ENCODE measurements at places on chromosomes 12 and 14.

GRCh38 chr14:93648440-93649168, 139.7 kb downstream of the PRIMA1 start:
- no peak for DNase-seq

- no peak for DNase-seq
Observed at GRCh38 chr12:80838024-80838658, 99.6 kb downstream of the LIN7A start.

DNA sequence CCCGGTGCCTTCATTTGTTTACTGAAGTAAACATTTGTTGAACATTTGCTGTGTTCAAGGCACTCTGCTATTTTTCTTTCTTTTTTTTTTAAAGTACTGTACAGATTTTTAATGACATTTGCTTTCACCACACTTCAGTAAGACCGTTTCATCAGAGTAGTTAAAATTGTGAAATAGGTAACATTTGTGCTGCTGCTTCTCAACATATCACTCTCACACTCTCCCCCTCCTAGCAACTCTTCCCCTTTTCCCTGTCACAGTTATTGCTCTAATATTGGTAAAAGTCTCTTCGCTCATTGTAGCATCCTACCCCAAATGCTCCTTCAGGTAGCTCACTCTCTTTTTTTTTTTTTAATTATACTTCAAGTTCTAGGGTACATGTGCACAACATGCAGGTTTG, 49.6 kb downstream of the SRGAP1 start:
- DNase-seq: no peak

- DNase-seq: no peak
Observed at GRCh38 chr12:55220725-55221124, at the start of gene OR10A7. Gene OR10A7 (plus strand): TSS chr12:55221025. CDS start chr12:55221025, 0 bp downstream.

DNA sequence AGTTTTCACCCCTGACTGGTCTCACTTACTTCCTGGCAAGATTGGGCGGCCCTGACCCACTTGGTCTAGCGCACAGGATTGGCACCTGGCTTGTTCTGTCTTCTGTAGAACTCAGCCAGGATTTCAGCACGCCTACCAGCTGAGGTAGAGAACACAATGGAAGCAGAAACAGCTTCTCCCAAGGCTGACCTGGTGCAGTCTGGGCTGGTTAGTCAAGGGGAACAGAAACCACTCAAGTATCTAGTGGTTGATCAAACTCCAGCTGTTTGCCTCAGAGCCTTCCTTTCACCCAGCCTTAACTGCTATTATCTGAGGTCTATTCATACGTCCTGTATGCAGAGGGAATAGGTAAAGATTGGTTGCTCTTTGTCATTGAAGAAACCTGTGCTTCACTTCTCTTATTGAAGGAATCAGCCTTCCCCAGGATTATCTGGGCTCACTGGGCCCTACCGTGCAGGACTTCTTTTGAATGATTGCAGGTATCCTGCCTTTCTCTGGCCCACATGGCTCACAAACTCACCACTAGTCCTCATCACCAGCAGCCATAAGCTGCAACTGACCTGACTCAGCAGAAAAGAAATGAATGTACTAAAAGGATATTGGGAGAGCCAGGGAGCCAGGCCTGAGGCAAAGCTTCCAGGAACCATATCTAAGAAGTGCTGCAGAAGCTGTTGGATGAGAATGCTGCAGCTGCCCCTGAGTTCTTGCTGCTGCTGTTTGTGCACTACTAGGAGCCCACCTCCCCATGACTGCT, 2.5 kb upstream of the PLEKHD1 start:
- no peak for DNase-seq

- DNase-seq: no peak
Observed at GRCh38 chr14:64117671-64118402, 176.3 kb downstream of the ESR2 start.

DNA sequence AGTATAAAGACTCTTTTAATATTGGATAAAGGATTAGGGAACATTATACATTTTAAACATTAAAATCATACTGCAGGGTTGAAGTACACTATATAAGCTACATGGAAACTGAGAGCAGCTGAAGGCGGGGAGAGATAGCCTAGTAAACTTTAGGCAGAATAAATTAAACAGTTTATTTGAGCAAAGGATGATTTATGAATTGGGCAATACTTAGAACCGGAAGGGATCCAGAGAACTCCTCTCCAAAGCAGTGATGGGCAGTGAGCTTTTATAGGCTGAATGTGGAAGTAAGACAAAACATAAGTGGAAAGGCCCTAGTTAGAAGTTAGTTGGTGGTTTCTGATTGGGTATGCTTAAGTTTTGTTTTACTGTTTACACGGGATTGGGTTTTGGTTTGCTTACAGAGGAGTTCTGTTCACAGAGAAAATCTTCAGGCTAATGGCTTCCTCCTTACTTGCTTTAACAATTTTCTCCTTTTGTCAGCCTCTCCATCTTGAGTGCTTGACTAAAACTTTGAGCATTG, 18.9 kb downstream of the LEMD3 start:
- no peak for DNase-seq

- DNase-seq: no peak
Observed at GRCh38 chr14:68958553-68958952, 20.5 kb downstream of the ACTN1 start.

GRCh38 chr12:91191513-91192111, 9.0 kb upstream of the DCN start:
- DNase-seq: no peak

DNA sequence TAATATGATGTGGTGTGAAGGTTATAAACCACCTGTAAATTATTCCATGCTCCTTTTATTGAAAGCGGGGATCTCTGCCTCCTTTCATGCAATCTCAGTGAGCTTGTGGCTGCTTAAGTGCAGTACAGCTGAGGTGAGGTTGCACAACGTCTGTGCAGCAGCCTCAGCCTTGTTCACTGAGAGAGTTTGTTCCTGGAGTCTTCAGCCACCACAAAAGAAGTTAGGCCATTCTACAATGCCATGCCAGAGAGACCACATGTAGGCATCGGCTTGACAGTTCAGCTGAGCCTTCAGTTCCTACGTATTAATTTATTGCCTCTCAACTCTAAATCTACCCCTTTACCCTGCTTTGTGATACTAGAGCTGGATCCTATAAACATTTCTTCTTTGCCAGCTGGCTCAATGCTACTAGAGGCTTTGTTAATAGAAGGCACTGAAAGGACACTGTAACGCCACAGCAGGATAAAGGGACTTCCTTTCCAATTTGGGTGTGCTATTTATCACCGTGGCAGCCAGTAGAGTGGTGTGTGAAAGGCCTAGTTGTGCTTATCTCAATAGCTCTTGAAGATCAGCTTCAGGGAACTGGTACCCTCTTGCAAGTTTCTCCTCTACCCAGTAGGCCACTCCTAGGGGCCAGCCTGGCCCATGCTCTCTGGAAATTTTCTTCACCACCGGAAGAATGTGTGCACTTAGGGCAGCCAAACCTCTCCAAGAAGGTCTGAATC, 337.7 kb downstream of the IPO8 start:
- no peak for DNase-seq

GRCh38 chr14:94925416-94926173, 155.7 kb upstream of the GSC start:
- no peak for DNase-seq

DNA sequence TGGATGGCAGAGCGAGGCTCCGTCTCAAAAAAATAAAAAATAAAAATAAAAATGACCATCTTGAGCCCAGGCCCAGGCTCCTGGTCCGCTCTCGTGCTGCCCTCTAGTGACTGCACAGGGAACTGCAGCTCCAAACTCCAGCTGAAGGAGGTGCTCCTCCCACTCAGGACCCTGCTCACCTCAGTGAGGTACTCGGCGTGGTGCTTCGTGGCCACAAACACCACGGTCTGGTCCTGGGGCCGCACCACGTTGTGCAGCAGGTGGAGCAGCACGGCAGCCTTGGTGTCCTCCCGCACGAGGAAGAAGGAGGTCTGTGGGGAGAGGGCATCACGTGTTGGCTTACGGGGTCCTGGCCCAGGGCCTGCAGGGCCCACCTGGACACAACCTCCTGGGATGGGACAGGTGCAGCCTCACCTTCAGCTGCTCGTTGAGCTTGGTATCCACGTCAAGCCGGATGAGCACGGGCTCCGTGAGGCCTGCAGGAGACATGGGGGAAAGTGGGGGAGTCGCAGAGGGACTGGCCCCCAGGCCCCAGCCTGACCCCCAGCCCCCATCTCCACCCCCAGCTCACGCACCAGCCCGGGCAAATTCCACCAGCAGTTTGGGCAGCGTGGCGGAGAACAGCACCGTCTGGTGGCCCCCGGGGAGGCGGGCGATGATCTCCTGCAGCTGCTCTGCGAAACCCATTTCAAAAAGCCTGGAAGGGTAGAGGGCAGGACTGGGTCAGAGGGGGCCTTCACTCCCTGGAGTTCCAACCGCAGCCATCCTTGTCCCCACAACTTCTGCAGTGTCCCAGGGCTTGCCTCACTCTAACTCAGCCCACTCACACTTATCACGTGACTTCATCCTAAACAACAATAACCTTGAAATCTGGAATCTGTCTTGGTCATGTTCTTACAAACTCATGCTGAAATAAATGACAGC, 10.6 kb downstream of the DDX54 start:
- peak; percentile 58 for DNase-seq

DNA sequence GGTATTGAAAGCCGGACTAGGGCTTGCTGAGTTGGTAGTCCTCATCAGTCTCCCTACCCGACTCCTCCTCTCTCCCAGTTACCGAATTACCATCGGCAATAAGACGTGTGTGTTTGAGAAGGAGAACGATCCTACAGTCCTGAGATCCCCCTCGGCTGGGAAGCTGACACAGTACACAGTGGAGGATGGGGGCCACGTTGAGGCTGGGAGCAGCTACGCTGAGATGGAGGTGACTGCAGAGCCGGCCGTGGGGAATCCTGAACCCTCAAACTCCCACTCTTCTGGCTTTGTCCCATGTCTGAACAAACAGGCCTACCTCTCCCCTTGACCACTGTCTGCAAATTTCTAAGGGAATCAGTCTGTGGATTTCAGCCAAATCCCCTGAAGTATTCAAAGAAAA, 82.9 kb downstream of the ACACB start:
- DNase-seq: no peak

DNA sequence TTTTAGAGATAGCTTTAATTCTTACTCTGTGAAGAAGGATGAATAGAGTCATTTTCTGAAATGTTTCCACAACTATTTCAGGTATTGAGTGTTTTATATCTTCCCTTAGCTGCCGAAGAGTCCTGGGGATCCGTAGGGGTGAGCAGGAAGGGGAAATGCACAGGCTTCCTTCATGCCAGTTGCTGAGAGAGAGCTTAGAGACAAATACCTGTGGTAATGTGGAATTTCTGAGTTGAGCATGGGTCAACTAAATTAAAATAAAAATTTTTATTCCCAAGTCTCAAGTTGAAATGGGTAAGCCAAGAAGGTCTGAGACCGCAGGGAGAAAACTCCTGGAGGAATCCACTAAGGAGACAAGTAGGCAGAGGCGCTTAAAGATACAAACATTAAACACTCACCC, 185.7 kb downstream of the DAD1 start:
- no peak for DNase-seq

- no peak for DNase-seq
Observed at GRCh38 chr14:74596741-74597450, 15.1 kb downstream of the LTBP2 start.

DNA sequence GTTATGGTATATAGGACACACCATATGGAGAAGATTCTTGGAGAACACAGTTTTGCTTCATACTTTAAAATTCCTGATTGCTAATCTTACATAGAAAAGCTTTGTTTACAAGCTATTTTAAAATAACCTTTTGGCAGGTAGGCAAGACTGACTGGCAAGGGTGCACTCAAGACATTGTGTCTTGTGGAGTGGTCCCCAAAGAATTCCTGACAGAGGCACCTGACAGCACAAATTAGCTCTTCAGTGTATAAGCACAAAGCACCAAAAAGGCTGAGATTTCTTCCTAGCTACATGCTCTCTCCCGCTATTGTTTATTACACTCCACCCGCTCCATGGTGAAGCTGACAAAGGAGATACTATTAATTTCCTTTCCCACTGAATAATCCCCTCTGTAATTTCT, 139.4 kb downstream of the MON2 start:
- no peak for DNase-seq

GRCh38 chr12:76713986-76714385, 49.9 kb upstream of the ZDHHC17 start:
- DNase-seq: no peak

DNA sequence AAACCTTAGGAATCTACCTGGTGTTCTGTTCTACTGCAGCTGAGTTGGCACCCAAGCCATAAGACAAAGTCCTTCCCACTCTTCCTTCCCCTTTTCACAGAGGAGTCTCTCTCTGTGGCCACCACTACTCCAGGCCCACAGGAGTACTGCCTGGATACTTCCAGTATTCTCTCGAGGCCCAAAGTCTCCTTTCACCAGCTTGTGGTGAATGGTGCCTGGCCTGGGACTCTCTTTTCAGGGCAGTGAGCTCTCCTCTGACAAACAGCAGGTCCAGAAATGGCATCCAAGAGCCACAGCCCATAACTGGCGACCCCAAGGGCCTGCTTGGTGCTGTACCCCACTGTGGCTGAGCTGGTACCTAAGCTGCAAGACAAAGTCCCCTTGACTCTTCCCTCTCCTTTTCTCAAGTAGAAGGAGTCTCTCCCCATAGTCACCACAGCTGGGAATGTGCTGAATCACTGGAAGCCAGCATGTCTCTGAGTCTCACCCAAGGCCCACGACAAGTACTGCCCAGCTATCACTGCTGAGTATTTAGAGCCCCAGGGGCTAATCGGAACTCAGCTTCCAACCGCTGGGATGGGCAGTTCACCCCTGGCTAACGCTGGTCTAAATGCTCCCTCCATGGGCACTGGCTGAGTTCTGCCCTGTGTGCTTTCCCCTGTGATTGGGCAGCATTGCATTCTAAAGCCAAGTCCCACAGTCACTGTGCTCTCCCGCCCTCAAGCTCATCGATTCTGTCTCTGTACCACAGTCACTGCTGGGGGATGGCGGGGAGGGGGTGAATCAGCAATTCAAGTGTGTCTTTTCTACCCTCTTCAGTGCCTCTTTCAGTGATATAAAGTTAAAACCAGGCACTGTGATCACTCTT, 6.1 kb downstream of the A2ML1 start:
- no peak for DNase-seq

- DNase-seq: no peak
Observed at GRCh38 chr12:100164153-100164704, 21.6 kb upstream of the BLTP3B start.

DNA sequence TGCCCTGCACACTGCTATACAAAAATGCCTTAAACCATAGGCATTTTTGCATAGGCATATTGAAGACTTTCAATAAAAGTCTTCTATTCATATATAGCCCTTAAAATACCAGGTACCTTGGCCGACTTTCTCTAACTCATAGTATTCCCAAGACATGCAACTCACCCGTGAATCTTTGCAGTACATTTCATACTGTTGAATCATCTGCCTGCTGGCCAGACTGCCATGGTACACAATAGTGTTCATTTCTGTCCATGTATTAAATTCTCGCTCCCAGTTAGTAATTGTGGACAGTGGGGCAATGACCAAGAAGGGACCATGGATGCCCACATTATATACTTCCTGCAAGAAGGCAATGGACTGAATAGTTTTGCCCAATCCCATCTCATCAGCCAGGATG, 24.3 kb upstream of the SUPT16H start:
- no peak for DNase-seq

DNA sequence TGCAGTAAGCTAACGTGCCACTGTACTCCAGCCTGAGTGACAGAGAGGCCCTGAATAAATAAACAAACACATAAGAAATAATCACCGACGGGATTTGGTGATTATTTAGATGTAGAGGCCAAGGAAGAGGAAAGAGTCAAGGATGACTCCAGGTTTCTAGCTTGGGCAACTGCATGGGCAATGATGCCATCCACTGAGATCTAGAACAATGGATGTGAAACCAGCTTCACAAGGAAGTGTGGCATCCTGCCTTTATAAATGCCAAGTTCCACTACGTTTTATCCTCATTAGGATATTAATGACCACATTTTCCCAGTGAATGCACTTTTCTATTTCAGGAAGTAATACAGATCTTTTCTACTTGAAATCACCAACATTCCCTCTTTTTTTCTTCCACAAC, 10.9 kb upstream of the PTGER2 start:
- DNase-seq: no peak

- no peak for DNase-seq
Observed at GRCh38 chr14:102885737-102886447, 36.6 kb upstream of the AMN start.
